IPS-NIHi11 (cell line): ENCODE measurements at places on chromosomes 13 and 19.
A peak's percentile ranks its signal among the peaks of the same experiment; 100 is the strongest.

DNA sequence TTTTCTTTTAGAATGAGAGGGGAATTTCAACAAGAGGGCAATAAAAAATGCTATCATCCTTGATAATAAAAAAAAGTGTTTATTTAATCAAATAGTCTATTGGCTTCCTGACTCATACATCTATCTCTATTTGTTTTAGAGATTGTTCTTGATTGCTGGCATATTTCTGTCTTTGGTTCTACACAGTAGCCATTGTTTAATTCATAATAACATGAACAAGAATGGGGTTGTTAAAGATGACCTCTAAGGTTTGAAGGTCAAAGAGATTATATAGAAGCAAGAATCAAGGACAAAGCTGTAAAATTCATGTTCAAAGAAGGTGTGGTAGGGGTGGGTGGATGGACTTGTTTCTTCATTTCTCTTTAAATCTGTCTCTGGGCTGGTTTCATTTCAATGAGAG is 166.0 kb upstream of the KLF12 start:
- DNase-seq = no peak

GRCh38 chr13:91644806-91645205 is 246.4 kb downstream of the GPC5 start:
- DNase-seq = no peak

DNA sequence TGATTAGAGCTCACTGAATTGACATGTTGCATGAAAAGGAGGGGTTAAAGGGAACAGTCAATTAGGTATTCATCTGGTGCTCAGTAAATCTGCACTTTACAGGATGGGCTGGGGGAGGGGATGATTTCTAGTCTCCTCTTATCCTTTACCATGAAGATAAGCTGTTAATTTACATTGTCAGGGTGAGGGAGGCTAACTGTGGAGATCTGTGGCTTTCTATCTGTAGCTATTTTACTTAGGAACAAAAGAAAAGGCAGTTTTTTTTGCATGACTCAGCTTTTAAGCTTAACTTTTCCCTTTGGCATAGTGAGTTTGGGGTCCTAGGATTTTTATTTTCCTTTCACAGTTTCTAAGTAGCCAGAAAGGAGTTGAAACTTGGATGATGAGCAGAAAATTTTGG is 253.3 kb downstream of the LMO7 start:
- no peak for DNase-seq

- DNase-seq = no peak
Measured at GRCh38 chr13:107231944-107232343, 664.0 kb upstream of the ARGLU1 start.

- no peak for DNase-seq
Measured at GRCh38 chr13:110423689-110424302, 116.7 kb downstream of the COL4A2 start.

GRCh38 chr13:70703755-70704154 is 595.5 kb upstream of the KLHL1 start:
- no peak for DNase-seq

DNA sequence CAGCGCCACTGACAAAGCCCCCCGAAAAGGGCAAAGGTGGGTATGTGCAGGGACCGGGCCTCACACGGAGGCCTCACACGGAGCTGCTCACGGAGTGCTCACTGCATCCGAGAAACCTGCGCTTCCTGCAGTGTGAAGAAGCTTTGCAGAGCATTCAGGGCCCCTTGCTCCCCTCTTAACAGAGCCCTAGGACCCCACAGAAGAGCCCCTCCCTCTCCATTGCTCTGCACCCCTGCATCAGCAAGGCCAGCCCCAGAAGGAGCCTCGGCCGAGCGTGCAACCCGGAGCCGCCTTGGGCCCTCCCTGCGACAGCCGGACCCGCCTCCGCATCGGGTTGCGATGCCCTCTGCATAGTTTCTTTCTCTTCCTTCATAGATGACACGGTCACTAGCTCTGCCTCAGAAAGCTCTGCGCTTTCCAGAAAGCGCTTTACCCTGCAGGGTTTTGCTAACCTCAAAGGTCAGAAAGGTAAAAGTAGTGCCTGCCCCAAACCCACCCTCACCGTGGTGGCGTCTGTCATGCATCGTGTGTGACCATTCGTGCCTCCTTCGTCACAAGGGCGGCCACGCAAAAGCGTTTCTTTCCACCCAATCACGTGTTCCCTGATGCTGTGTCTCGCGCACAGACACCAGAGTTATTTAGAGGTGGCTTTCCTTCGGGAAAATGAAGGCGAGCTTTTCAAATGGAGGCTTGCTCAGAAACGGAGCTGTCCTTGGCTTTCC is 15.7 kb upstream of the F7 start:
- no peak for DNase-seq

DNA sequence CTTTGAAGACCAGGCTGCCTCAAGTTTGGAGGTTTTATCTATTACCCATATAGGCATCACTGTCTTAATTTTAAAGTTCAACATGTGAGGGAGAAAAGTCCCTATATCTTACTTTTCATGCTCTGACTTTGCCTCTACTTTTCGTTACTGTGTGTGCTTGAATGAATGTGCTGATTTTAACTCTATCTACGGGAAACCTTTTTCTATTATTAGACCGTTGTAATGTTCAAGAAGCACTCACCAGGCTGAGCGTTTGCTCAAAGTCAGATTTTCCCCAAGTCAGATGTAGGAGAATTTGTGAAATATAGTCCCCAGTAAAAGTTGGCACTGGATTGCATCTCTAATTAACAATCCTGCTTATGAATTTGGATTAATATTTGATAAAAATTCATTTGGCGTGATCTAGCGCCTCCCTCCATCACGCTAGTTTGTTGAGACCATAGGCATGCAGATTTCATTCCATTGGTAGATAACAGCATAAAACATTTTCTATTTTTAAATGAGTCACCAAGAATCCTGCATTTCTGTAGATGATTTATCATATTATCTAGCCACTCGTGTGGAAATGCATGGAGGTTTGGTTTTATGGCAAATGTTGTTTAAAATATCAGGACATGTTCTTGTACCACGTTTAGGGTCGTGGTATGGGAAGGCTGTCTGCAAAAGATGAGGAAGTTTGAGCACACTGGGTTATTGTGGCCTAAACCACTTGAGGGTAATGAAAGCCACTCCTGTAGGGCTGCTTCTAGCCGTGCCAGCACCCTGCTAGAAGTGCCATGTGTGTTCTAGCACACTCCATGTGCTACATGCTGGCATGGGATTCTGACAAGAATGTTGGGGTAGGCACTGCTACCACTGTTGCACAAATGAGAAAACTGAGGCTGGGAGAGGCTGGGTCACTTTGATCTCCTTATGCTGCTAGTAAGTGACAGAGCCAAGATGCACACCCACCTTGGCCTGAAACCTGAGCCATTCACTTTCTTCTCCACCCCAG is 179.4 kb downstream of the FGF9 start:
- no peak for DNase-seq

GRCh38 chr19:49632576-49632975 is 7.4 kb downstream of the RRAS start:
- DNase-seq = no peak

GRCh38 chr13:75959861-75960481 is 323.8 kb downstream of the LMO7 start:
- DNase-seq = no peak

GRCh38 chr19:10826846-10827245 is 9.2 kb downstream of the TMED1 start:
- DNase-seq = no peak

DNA sequence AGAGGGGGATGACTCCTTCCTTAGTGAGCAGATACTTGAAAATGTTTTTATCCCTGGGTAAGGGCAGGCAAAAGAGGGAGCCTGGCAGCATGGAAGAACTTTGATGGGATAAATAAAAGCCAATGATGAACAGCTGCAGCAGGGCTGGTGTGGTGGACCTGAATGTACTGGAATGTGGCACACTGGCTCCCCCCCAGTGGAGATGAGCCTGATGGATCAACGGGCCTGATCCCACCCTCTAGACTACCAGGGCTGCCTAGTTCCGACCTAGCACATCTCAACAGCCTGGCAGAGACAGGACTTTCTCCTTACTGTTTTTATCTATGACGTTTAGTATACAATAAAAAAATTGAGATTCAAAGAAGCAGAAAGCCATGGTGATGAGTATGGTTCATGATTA is 20.5 kb downstream of the NLRP11 start:
- no peak for DNase-seq

- no peak for DNase-seq
Measured at GRCh38 chr13:30751183-30751933, 16.0 kb downstream of the ALOX5AP start.

DNA sequence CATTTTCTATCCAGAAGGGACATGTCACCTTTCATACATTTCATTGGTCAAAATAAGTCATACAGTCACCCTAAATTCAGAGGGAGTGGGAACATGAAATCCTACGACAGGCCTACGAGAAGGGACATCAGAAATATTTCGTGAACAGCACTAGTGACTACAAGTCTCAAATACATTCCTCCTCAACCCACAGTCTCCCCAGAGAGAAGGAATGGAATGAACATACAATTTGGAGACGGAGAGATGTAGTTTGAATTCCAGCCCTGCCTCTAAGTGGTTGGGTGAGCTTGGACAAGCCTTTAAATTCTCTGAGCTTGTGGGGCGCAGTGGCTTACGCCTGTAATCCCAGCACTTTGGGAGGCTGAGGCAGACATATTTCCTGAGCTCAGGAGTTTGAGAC is 9.9 kb downstream of the SERTM1 start:
- DNase-seq = no peak

- DNase-seq = no peak
Measured at GRCh38 chr19:18332917-18333530, 7.4 kb upstream of the PGPEP1 start.

GRCh38 chr13:109333893-109334651 is 452.3 kb downstream of the IRS2 start:
- DNase-seq = no peak

GRCh38 chr13:32669030-32669646 is 82.9 kb downstream of the PDS5B start:
- DNase-seq = peak; percentile 37

DNA sequence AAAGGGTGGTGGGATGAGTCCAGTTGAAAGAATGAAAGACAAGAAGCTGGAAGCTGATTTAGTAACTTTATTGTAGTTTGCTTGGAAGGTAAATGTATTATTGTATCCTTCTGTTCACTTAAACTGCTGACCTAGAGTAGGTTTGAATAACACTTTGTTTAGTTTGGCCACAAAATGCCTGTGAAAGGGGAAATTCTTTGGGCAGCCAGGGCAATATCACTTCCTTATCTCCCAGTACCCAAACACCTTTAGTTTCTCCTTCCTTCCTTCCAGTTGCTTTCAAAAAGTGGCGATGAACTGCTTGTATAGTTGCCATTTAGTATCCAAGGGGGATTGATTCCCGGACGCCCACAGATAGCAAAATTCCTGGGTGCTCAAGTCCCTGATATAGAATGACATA is 120.1 kb downstream of the PAN3 start:
- no peak for DNase-seq
